ENCODE measurements at places on chromosomes 16 and 17.

DNA sequence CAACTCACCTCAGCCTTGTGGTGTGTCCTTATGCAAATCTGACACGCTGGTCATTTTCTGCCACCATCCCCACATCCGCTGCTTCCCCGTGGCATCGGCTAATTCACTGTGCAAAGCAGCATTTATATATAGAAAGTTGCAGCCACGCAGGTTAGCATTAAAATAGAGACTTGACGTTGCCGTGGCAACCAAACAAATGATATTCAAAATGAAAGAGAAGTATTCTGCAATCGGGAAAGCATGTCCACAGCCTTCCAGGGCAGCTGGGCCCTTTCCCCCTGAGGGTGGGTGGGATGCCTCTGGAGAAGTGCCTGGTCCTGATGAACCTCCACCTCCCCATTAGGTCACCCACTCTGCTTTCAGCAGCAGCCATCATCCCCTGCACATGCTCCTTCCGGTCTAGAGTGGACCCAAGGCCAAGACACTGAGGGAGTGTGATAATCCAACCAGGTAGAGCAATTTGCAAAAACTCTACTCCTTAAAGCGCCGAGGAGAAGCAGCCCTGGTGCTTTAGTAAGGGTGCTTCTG lies 138.7 kb downstream of the GAS7 start:
- DNase-seq, result no peak

DNA sequence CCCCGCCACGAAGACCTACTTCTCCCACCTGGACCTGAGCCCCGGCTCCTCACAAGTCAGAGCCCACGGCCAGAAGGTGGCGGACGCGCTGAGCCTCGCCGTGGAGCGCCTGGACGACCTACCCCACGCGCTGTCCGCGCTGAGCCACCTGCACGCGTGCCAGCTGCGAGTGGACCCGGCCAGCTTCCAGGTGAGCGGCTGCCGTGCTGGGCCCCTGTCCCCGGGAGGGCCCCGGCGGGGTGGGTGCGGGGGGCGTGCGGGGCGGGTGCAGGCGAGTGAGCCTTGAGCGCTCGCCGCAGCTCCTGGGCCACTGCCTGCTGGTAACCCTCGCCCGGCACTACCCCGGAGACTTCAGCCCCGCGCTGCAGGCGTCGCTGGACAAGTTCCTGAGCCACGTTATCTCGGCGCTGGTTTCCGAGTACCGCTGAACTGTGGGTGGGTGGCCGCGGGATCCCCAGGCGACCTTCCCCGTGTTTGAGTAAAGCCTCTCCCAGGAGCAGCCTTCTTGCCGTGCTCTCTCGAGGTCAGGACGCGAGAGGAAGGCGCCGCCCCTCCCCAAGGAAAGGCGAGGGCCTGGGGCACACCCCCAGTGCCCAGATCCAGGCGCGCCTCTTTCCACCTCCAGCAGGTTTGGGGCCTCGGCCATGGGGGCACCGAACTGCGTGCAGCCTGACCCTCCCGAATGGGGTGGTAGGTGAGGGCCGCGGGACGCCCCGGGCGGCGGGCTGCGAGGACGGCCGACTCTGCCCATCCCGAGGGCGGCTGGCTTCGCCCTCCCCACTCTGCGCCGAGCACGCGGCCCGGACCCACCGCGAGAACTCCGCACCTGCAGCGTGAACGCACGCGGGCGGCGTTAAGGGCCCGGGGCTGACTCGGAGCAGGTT lies 664 bp downstream of the HBQ1 start:
- no peak for DNase-seq

GRCh38 chr17:78210111-78210510 lies 3.9 kb upstream of the BIRC5 start:
- DNase-seq, result no peak

- no peak for DNase-seq
Measured at GRCh38 chr16:53112015-53112414, 57.2 kb downstream of the CHD9 start.

GRCh38 chr16:52785653-52786052 lies 238.7 kb upstream of the TOX3 start:
- DNase-seq, result no peak

DNA sequence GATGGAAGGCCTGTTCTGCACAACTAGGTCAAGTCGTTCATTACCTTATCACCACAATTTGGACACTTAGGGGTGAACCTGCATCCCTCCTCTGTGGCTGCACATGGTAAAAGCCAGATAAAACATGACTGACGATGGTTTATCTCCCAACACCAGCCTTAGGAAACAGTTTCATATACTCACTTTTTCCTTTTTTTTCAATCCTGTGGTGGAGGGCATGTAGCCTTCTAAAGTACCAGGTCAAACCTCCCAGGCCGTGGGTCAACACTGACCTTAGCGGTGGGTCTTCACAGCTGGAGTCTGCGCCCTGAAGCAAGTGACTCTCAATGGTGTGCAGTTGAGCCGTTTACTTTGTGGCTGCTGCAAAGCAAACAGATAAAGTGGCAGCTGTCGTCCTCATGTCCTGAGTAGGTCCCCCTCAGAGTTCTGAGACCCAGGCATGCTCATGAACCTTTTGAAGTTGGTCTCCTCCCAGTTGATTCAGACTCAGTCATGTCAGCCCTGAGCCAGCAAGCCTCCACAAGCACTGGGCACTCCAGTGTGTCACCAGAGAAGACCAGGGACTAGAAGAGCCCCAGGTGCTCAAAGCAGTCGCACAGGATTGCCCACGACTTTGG lies 5.9 kb downstream of the FAHD1 start:
- DNase-seq, result no peak

- no peak for DNase-seq
Measured at GRCh38 chr17:81245024-81245664, 6.0 kb downstream of the NDUFAF8 start.

GRCh38 chr17:69960755-69961154 lies 114.3 kb upstream of the KCNJ16 start:
- DNase-seq, result no peak

- no peak for DNase-seq
Measured at GRCh38 chr17:13582776-13583547, 18.8 kb downstream of the HS3ST3A1 start.

DNA sequence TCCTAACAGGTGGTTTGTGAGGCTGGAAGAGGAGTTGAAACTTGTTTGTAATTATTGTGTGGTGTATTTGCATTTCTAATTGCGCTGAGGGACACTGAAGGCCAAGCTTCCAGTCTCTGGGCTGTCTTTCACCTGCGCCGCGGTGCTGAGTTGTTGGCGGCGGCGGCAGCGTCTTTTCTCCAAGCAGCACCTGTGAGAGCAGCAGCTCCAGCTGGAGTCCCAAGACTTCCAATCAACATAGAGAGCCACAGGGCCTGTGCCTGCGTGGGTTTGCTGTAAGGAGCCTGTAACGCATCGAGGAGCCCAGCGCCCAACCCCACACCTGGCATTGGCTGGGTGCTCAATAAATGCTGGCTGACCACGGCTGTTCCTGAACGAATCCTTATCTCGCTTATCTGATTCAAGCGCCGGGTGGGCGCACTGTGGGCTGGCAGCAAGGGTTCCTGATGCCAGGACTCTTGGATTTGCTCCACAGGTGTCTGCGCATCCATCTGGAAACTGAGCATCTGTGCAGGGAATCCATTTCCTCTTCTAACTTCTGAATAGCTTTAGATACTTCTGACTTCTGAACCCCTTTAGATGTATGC lies 138.1 kb downstream of the ASIC2 start:
- no peak for DNase-seq

- DNase-seq, result no peak
Measured at GRCh38 chr16:87420026-87421002, 28.2 kb downstream of the MAP1LC3B start.

GRCh38 chr17:51107778-51108177 lies 12.9 kb downstream of the SPAG9 start:
- DNase-seq, result no peak

DNA sequence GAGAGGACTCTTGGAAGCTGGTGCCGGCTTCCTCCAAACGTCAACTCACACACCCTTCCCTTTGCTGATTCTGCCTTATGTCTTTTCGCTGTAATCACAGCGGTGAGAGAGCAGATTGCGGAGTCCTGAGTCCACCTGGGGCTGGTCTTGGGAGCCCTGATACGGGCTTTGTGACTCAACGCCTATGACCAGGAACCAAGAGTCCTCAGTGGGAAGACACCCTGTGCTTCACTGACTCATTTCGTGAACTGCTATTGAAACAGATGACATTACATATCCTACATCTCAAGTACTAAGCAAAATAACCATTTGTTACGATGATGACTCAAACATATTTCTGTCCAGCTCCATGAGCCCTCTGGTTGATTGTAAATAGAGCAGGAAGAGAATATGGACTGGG lies 90.7 kb upstream of the CREBBP start:
- DNase-seq, result no peak

- DNase-seq, result no peak
Measured at GRCh38 chr16:29790949-29791844, 646 bp downstream of the KIF22 start.

- DNase-seq, result peak; percentile 48
Measured at GRCh38 chr17:58112970-58113631, 29.9 kb downstream of the DYNLL2 start.

GRCh38 chr16:24984903-24985675 lies 30.1 kb downstream of the ARHGAP17 start:
- no peak for DNase-seq

DNA sequence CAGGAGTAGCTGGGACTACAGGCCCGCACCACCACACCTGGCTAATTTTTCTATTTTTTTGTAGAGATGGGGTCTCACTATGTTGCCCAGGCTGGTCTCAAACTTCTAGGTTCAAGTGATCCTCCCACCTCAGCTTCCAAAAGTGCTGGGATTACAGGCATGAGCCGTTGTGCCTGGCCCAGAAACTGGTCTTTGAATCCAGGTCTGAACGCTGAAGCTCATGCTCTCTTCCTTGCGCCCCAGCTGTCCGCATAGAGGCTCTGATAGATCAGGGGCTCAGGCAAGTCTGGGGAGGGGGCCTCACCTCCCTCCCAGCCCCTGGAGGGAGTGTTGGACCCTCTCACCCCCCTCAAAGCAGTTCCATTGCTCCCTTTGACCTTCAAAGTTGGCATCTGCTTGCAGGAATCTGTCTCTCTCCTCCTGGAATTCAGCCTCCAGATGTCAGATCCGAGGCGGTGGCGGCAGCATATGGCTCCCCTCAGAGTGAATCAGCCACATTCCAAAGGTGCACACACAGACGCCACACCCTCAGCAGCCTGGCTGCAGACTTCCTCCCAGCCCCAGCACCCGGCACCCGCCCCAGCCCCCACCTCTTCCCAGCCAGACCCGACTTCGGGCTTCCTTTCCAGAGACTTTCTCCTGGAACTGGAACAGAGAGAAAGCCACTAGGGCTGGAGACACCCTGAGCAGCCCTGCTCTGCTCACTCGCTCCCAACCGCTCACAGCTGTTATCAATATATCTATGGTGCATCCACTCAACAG lies 16.9 kb upstream of the GLIS2 start:
- no peak for DNase-seq

DNA sequence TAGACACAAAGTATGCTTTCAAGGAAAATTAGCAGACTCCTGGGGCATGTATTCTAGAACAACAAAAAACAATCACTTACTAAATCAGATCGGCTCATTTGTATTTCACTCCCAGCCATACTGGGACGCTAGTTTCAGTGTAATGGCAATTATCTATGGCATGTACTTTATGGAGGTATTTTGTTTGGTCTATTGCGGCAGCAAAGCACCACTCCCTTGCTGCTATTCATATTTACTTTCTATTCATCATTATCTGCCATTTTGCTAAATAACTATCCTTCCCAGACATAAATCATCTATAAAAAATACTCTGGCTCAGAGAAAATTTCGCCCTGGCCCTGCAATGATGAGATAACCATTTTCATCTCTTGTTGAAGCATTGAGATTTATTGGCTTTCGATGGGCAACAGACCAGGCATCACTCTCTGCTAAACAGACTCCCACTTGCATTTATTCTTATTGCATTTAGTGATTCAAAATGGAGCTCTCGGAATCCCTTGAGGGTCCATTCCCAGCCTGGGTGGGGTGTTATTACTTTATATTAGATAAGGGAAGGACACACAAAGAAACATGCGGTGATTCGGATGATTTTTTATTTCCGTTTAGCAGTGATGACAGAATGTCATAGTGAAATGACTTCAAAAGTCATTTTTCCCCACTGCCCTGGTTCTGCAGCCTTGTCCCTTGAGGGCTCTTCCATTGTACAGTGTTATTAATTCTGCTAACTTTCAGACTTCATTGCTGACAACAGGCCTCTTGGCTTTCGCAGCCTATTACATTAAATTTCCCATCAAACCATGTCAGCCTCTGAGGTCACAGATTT lies 225.8 kb downstream of the IRX3 start:
- no peak for DNase-seq

GRCh38 chr16:20153444-20153843 lies 79.8 kb upstream of the GPR139 start:
- DNase-seq, result no peak

DNA sequence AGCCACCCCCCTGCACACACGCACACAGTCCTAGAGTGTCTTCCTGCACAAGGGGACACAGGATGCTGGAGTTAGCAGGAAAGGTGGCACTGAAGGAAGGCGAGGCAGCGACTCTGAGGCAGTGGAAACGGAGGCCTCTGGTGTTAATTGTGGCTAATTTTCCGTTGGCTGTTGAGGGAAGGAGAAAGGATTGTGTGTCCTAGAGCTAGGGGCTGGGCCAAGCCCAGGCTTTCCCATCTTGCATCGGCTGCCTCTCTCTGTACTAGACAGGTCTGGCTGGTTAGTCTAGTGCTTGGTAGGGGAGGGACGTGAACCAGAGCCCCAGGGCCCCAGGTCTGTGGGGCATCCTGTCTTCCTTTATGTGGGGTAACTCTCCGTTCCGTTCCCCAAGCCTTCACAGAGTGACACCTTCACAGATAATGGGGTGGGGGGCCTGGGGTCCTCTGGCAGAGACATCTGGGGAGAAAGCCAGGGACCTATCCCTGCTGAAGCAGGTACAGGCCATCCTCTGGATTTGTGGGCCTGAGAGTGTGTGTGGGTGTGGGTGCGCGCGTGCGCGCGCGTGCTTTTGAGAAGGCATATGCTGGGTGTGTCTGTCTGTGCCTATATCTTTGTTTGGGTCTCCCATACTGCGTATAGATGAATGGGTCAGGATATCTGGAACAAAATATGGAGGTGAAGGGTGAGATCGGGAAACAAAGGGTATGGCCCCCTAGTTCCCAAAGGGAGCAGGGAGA lies at the start of gene CHD3:
TSS of gene CHD3 (plus strand) at position 606 of the 737 bp plus-strand sequence. CDS start 212 bp downstream, outside the sequence.
- no peak for DNase-seq

- no peak for DNase-seq
Measured at GRCh38 chr17:8122422-8122923, 1.4 kb downstream of the HES7 start.

- DNase-seq, result no peak
Measured at GRCh38 chr16:87747626-87748414, 18.0 kb downstream of the KLHDC4 start.

GRCh38 chr16:89861648-89862047 lies 11.7 kb upstream of the TCF25 start:
- no peak for DNase-seq

GRCh38 chr16:27485811-27486210 lies 63.9 kb downstream of the GTF3C1 start:
- DNase-seq, result no peak
